ENCODE measurements at places on chromosomes 4 and X.

DNA sequence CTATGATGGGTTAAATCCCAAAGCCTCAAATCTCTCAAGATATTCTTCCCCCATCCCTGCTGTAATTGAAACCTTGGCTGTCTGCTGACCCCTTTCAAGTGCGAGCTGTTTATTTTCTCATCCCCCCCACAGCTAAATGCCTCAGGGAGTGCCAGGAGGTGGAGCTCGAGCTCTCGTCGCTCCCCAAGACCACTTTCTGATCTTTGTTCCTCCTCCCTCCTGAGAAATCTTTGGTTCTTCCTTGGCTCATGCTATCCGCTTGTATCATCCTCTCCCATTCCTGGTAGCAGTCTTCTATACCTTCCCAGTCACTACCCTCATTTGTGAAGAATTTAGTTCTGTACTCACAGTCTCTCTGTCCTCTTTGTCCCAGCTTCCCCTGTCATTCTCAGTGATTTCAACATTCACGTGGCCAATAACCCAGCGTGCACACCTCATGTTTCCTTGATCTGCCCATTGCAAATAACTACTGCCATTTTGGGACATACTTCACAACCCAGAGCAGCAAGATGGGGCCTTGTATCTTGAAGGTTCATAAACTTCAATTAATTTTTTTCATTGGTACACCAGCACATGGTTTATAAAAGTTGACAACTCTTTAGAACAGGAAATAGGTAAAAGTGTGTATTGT is 9.2 kb upstream of the SLC25A43 start:
- DNase-seq: no peak

DNA sequence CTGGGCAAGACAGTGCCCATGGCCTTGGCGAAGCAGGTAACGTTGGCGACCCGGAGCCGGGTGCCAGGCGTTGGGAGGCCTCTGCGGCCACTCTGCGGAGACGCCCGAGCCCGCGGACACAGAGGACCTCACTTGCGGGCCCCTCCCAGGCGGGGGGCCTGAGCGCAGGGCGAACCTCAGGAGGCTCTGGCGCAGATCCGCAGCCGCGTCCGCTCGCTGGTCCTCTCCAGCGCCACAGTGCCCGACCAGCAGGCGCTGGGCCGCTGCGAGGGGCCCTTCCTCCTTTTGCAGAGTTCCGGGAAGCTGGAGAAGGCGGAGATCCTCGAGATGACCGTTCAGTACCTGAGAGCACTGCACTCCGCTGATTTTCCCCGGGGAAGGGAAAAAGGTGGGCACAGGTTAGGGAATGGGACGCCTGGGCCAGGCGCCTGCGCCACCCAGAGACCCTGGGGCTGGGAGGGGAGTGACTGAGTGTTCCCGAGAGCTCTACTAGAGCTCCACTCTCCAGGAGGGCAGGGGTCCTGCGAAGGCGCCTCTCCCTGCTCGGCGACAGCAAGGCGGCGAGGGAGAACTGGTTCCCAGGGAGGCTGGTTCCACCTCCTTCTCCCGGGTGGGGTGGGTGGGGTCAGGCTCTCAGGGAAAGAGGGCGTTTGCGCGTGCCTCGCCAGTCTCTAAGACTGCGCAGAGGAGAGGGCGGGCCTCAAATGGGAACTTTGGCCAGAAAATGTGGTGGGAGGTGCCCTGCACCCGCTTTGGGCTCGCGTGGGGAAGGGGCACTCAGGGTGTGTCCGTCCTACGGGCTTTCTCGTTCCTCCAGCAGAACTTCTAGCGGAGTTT is 1.4 kb downstream of the HELT start:
- DNase-seq: no peak

DNA sequence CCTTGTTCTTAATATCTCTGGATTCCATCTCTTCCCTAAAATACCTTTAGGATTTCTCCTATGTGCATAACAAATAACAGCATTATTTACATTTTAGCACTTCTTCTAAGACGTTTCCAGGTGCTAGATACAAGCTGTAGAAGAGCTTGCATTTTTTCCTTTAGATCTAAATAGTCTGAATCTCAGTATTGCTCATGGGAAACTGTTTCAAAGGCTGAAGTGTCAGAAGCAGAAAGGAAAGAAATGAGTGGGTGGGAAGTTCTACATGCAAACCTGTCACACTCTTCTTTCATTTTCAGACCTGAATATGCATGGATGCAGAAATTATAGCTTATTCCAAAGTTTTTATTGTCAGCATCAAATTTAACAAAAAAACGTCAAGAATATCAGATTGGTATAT is 41.8 kb downstream of the FGF13 start:
- DNase-seq: no peak

DNA sequence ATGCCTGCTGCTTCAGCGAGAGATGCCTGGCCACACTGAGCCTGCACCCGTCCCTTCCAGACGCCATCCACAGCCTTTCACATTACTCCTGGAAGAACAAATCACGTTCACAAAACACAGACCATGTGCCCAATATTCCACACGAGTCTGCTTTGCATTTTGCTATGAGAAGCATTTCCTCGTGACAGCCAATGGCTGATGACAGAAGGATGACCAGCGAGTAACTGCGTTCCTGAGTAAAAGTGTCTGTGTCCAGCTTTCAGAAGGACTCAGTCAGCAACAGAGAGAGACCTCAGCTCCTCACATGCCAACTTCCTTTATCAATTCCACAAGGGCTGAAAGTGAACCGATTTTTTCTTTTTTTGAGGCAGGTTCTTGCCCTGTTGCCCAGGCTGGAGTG is 19.5 kb downstream of the NAT8L start:
- no peak for DNase-seq

DNA sequence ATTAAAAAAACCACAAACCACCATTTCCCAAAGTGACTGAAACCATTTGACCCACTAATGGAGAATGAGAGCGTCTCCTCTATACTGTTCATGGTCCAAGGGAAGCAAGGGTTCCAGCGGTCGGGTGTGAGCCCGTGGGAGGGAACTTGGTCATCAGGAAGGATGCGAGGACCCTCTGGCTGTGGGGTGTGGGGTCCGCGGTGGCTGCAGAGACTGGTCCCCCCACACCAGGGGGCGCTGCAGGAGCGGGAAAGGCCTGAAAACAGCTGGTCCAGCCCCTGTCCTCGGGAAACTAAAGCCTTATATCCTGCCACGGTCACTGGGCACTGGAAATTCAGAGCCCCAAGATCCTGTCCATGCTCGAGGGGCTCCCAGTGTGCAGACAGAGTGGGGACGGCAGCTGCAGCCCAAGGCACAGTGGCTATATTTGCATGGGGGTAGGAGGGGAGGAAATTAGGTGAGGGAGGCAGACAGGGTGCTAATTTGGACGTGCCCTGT is 4.3 kb downstream of the BLOC1S4 start:
- DNase-seq: no peak

DNA sequence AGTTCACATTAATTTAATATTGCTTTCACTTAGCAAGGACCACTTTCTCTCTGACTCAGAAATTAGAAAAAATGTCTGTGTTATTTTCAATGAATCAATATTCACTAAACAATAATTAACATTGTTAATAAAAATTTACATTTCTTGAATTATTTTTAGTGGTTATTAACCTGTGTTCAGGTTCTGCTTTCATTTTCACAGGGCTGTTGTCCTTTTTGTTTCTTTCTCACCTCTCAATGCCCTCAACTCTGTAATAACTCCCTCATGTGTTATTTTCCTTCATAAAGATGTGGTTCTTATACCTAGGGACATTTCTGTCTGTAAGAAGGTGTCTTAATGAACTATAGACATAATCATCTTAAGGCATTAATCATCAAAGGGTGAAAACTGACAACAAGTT is 43.1 kb upstream of the PRR27 start:
- DNase-seq: no peak

Measured in cortex of kidney (tissue), 1 donor.